ENCODE measurements at places on chromosomes 6 and 20.

GRCh38 chr6:152993431-152993830 lies 9.1 kb downstream of the MTRF1L start:
- no peak for DNase-seq

- no peak for DNase-seq
These were observed 437.6 kb downstream of the PRKN start for GRCh38 chr6:162289972-162290371.

- no peak for DNase-seq
These were observed 147.4 kb downstream of the FOXC1 start for GRCh38 chr6:1757131-1757530.

DNA sequence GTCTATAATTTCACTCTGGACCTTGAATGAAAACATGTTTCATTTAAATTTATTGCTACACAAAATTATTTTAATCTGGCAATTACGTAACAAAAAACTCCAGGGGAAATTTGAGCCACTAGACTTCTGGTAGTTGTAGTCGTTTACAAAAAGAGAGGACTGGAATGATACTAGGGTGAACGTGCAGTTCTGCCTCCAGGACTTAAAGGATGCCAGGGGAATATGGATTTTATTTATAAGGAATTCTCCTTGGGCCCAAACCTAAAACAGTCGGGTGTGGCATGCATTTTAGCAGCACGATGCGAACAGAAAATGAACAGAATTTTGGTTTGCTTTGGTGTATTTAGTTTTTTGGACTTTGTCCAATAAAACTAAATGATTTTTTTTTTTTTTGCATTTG lies 76.9 kb downstream of the PRL start:
- no peak for DNase-seq

DNA sequence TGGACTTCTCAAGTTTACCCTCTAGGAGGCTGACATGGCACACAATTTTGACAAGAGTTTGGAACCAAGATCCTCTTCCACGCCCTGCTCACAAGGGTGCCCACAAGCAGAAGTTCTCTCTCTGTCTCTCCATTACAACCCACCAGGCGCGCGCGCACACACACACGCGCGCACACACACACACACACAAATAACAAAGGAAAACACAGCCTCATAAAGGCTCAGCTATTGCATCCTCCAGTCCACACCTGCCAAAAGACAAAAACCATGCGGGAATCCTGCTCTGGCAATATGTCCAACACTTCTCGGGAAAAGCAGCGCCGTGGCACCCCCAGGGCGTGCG lies 870 bp downstream of the PAK5 start:
- no peak for DNase-seq

DNA sequence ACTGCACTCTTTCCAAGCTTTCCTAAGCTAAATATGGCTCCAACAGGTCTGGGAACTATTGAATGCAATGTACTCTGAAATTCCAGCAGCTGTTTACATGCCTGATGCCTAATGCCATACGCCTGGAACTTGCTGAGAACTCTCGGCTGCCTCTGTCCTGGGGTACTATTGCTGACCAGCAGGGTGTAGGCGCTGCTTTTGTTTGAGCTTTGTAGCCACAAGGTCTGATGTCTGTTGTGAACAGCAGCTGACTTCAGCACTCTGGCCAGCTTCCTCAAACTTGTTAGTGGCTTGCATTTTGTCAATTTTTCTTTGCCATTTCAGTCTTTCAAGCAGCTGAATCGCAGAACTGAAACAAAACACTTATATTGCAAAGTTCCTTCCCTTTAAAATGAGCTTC lies 26.7 kb downstream of the SAYSD1 start:
- DNase-seq: no peak

DNA sequence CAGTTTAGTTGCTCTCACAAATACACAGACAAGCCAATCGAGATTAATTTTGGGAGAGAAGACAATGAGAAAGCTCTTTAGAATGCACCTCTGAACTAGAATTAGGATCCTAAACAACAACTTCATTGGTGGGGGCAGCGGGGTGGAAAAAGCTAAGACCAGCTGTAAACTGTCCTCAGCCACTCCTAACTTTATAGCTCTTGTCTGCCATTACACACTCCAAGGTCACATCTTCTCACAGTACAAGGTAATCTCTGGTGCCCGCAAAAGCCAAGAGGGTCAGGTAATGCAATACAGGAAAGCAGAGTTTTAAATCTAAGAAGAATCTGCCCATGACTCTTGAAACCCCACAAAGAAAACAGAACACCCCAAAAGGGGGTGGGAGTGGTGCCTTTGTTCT lies 17.8 kb upstream of the IL22RA2 start:
- DNase-seq: no peak

- peak; percentile 6 for DNase-seq
These were observed 47.6 kb upstream of the NOTCH4 start for GRCh38 chr6:32271429-32271828.

DNA sequence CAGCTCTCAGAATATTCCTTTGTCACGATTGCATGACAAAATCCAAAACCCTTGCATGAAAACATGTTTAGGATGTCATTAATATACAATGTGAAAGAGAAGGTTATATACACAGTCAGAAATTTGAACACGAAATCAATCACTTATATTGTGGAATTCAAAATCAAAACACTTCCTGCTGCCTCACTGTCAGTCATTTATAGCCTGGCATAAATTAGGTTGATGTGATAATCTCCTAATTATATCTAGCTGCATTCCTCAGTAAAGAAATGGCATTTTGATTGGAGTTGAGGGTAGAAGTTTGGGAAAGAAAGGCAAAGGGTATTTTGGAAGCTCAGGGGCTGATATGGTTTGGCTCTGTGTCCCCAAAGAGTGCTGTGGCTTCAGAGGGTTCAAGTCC lies 24.1 kb upstream of the BEND6 start:
- DNase-seq: no peak

DNA sequence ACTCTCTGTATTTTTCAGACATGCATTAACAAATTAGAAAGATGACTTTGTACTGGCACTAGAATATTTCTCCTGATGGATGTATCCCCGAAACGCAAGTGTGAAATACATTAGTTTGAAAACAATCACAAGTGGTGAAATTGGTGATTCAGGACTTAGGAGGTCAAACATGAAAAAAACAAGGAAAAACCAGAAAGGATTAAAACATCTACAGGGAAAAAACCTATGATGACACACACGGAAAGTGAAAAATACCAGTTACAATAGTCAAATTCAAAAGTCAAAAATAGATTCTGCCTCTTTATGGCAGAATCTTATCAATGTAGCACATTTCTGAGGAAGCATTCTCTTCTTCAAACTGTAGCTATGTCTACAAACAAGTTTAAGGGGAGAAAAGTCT lies 129.0 kb upstream of the SGK1 start:
- DNase-seq: no peak

- DNase-seq: no peak
These were observed 103.9 kb upstream of the PMEPA1 start for GRCh38 chr20:57813509-57814269.

GRCh38 chr6:122702841-122703240 lies 76.7 kb upstream of the FABP7 start:
- no peak for DNase-seq

DNA sequence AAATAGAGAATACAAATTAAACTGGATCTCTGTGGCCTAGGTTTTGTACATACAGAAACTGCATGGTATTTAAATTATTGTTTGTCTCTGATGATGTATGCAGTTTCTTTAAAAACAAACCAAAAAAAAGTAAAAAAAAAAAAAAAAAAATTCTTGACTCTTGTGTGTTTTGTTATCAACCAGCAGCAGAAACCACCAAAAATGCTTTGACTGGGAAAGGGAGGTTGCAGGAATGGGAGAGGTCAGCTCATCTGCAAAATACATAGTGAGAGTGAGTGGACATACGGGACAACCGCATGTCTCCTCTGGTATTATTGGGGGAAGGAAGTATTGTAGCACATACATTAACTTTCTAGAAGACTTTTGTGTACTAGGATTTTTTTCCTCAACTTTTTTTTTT lies 38.0 kb downstream of the TBC1D7 start:
- DNase-seq: no peak

- peak; percentile 86 for DNase-seq
These were observed at the start of the genes NFS1 and ROMO1 for GRCh38 chr20:35699127-35699956. Gene NFS1, minus strand, starts transcription at chr20:35699352. Its CDS starts 64 bp downstream, at chr20:35699288. Gene ROMO1, plus strand, starts transcription at chr20:35699405. Its CDS starts 228 bp downstream, at chr20:35699633.

- DNase-seq: no peak
These were observed 541.0 kb upstream of the ADGRB3 start for GRCh38 chr6:68094070-68094469.

GRCh38 chr6:157200611-157201010 lies 122.7 kb downstream of the TMEM242 start:
- DNase-seq: no peak

GRCh38 chr6:121925024-121925423 lies 474.4 kb upstream of the HSF2 start:
- DNase-seq: no peak

DNA sequence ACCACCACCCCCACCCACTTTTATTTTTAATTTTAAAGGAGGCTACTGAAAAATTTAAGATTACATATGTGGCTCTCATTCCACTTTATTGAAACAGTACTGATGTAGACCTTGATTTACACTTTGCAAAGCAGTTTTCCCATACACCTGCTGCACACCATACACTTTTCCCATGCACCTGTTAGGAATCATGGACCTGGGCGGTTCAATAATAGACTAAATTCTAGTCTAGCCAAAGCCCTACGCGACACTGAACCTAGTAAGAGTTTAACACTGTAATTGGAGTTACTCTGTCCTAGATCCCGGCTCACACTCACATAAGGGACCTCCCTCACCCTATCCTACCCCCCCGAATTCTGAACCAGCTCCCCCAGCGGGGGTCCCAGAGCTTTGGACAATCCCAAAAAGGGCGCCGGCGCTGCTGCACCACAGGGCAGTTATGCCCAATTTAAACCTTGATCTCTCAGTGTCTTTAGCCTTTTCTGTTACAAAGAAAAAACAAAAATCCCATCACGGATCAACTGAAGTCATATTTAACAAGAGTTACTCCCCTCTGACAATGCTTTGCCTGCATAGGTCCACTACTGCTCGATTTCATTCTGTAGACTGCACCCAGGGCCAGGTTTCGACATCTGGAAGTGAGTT lies 2.4 kb upstream of the GCLC start:
- no peak for DNase-seq

DNA sequence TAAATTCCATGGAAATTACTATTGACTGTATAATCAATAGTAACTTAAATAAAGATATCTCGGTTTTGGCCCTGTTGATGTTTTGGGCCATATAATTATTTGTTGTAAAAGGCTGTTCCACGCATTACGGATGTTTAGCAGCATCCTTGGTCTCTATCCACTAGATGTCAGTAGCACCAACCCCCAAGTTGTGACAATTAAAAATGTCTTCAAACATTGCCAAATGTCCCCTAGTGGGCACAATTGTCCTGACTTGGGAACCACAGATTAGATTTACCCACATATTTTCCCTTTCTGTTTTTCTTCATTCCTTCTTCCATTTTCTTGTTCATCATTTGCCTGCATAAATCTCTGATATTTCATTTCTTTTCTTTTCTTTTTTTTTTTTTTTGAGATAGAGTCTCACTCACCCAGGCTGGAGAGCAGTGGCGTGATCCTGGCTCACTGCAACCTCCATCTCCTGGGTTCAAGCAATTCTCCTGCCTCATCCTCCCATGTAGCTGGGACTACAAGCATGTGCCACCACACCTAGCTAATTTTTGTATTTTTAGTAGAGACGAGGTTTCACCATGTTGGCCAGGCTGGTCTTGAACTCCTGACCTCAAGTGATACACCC lies 13.6 kb upstream of the WFDC8 start:
- peak; percentile 26 for DNase-seq
